ENCODE measurements at places on chromosomes 4 and X.
A peak's percentile ranks its signal among the peaks of the same experiment; 100 is the strongest.

- no peak for DNase-seq
Observed at GRCh38 chr4:185833055-185833598, 21.1 kb upstream of the SORBS2 start.

GRCh38 chr4:73376251-73376650, 27.8 kb upstream of the ALB start:
- DNase-seq = no peak

GRCh38 chrX:139811942-139812629, 104.1 kb upstream of the MCF2 start:
- no peak for DNase-seq

DNA sequence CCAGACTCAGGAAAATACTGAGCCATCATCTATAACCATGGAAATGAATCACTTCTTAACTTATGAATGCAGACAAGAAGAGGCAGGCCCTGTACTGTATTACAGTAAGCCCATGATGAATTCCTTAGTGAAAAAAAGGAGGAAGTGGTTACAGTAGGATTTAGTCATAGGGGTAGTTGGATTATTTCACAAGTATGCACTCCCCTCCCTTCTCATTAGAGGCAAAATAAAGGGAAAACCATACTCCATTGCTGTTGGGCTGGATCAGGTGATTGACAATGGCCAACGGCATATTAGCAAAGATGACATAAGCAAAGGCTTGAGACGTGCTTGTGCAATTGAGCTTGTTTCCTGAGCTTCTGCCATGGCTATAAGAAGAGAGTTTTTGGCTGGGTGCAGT, 181.1 kb upstream of the PRPS2 start:
- DNase-seq = no peak

- DNase-seq = no peak
Observed at GRCh38 chrX:79719568-79720231, 294.9 kb upstream of the TBX22 start.

DNA sequence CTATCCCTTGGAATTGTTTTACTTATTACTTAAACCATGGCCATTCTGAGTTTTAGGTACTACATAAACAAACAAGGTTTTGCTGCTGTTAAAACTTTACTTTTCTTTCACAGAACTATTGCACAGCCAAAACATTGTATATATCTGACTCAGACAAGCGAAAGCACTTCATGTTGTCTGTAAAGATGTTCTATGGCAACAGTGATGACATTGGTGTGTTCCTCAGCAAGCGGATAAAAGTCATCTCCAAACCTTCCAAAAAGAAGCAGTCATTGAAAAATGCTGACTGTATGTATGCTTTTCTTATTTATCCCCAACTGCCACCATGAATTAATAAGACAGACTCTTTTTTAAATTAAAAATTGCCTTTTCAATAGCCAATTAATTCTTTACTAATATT, 69.8 kb downstream of the CCKAR start:
- DNase-seq = no peak

GRCh38 chr4:25095837-25096236, 64.4 kb downstream of the SEPSECS start:
- DNase-seq = no peak

- DNase-seq = no peak
Observed at GRCh38 chr4:1407657-1408333, 1.6 kb upstream of the NKX1-1 start.

DNA sequence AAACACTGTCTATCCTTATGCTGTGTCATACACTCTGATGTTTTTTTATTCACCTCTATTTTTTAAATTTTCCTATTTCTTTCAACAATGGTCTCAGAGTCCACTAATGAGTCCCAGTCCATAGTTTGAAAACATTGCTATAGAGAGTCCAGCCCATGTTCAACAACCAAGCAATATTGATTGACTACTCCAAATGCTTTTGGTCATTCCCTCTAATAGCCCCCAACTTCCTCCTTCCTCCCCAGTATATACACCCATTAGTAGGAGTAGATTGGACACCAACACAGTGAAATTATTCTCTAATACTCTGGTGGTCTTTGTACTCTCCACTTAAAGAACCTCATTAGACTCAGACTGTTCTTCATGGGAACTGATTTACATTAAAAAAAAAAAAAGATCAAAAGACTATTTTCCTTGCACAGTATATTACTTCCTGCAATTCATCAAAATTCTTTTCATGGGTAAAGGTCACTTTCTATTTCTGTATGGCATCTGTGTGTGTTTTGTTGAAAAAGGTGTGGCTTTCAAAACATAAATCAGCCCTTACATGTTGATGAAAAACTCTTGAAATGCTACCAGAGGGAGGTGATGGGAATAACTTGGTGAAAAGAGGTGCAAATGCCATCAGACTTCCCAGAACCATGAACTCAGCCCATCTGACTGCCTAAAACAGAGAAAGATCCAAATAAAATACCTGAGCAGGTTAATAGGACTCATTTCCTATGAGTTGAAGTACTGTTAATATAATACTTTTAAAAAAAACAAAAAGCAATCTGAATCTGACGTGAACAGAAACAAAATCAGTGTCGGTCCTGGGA, 250.3 kb upstream of the KLF3 start:
- DNase-seq = no peak

- DNase-seq = peak; percentile 17
Observed at GRCh38 chrX:40468033-40468846, 112.5 kb upstream of the ATP6AP2 start.

DNA sequence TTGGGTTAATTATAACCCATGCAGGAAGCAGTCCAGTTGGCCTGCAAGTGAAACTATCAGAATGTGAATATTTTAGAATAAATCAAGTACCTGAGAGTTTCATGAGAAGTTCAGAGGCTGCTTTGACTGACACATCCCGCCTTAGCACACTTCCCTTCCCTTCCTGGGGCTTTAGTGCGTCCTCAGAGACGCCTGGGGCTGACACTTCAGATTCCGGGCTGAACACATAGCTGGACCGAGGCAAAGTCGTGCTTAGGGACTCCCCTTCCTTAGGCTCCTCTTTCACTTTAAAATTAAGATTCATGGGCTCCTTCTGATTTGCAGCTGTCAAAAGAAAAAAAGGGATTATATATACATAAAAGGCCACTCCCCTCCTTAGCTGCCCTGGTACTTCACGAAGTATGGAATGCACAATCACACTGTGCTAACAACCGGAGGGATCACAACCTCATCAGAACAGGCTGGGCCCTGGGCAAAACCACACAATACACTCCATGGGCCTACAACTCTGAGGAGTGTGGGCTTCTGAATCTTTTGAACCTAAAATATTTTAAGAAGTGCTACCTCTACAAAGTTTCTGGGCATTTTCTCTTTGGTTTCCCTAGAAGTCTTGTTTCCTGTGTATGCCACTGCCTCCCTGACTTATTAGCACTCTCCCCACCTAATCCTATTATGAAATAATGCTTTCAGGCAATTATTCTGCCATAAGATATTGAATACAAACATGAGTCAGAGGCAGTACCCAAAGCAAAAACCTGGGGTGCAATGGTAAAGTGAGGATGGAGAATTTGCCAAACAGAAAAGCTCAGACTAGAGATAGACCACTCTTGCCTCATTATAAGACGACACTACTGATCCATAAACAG, 68.2 kb downstream of the ZNF827 start:
- no peak for DNase-seq

GRCh38 chr4:98930311-98930865, 1.5 kb upstream of the EIF4E start:
- DNase-seq = no peak

- no peak for DNase-seq
Observed at GRCh38 chr4:160141206-160141605, 1038.3 kb downstream of the RAPGEF2 start.

DNA sequence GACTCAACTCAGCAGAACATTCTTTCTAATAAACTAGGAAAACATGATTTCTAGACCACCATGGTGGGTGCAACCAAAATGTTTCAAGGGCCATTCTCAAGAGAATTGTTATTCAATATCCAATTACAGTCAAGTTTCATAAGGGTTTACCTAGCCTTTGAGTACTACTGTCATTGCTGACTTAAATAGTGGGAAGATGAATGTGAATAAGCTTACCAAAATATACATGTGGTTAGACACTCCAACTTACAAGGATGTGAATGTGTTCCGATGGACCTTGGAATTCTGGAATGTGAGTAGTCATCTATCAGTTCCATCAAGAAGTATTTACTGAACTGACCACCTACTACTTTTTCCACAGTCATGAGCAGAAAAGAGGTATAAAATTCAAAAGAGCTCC, 16.9 kb downstream of the SH3RF1 start:
- DNase-seq = no peak

- DNase-seq = peak; percentile 19
Observed at GRCh38 chrX:17046478-17047097, 100.1 kb downstream of the REPS2 start.

DNA sequence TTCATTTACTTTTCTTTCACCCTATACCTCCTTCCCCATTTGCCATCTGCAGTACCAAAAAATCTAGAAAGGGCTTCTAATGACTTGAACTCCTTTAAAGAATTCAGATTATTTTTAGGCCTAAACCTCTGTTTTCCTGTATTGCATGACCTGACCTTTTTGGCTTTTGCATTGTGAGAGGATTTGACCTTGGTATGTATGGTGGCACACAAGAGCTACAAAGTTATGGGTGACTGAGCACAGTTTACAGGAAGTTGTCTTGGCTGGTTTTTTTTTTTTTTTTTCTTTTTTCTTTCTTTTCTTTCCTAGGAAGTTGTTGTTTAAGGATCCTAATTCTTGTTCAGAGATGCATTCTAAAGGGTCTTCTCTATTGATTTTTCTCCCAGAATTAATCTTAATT, 32.0 kb upstream of the MTMR8 start:
- no peak for DNase-seq
